Cerebellar nuclear complex (tissue), 1 donor: ENCODE measurements at places on chromosomes 1 and 21.

GRCh38 chr1:203273869-203274602, 31.3 kb upstream of the BTG2 start:
- DNase-seq, result peak; percentile 46

- no peak for DNase-seq
Measured at GRCh38 chr21:18026359-18026758, 207.2 kb upstream of the C21orf91 start.

GRCh38 chr1:4328402-4329071, 325.9 kb upstream of the AJAP1 start:
- no peak for DNase-seq

- DNase-seq, result no peak
Measured at GRCh38 chr1:164770131-164770529, 211.1 kb downstream of the PBX1 start.

GRCh38 chr1:226973371-226973897, 33.3 kb downstream of the COQ8A start:
- peak; percentile 32 for DNase-seq

DNA sequence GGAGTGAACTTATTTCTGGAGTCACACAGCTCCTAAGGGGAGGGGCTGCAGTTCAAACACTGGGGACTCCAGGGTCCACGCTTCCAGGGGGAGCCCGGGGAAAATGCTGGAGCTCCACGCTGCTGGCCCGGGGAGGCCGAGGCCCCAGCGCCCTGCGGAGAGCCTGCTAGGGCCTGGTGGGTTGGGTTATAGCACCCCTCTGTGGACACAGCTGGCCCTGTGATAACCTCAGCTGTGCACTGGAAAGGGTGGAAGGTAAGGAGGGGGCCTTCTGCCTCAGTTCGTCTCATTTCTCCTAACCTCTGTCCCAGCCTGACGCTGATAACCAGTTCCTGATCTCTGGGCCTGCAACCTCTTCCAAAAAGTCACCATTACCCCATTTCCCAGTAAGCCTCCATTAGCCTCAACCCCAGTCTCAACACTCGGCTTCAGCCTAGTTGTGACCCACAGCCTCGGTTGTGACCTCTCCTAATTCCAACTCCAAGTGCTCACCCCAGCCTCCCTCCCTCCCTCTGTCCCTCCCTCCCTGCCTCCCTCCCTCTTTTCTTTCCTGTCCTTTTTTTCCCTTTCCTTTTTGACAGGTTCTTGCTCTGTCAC, 7.1 kb downstream of the NBL1 start:
- no peak for DNase-seq
